Fibroblast of skin of left quadriceps (primary cell): ENCODE measurements at places on chromosomes 7 and 10.

DNA sequence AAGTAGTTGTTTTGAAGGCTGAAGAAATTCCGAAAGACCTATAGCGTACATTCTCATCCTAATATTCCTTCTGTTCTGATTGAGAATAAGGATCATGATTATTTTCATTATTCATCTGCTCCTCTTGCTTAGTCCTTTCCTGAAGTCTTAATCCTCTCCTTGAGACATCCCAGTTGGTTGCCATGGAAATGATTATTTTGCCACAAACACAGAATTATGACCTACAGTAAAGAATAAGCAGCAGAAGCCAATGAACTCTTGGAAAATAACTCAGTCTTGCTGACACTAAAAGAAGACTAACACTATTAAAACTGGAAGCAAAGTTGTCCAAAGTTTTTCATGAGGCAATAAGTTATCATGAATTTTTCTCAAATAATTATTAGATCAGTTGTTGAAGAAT is 47.8 kb upstream of the JAZF1 start:
- DNase-seq = no peak

DNA sequence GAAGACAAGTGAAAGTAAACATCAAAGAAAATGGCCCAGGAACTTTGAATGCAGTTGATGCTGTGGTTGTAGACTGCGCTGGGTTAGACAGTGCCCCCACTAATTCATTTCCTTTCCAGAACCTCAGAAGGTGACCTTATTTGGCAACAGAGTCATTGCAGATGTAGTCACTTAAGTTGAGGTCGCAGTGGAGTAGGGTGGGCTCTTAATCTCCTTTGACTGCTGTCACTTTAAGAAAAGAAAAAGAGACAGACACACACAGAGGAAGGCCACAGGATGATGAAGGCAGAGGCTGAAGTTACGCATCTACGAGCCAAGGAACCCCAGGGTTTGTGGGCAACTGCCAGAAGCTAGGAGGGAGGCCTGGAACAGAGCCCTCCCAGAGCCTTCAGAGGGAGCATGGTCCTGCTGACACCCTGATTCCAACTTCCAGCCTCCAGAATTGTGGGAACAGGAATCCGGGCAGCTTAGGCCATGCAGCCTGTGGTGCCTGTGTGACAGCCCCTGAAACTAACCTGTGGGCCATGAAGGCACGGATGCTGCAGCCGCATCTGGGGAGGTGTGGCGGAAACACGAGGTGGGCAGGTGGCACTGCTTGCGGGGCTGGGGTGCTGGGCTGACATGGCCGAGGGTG is 107.6 kb downstream of the PRKAG2 start:
- no peak for DNase-seq

DNA sequence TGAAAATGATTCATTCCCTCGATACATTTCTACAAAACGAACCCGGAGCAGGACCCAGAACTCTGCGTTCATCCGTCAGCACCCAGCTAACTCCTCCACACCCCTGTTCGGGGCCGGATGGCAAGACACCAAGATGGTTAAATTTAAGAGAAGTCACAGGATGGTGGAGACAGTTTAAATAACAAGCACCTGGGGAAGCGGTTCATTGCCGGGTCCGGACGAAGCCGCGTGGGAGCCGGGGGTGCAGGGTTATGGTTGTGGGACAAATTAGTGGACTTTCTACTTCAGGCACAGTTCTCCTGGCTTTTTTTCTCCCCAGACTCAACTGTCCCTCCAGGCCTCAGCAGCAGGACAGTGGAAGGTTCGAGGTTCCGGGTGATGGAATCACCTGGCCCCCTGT is 45.4 kb downstream of the ASB13 start:
- DNase-seq = no peak

DNA sequence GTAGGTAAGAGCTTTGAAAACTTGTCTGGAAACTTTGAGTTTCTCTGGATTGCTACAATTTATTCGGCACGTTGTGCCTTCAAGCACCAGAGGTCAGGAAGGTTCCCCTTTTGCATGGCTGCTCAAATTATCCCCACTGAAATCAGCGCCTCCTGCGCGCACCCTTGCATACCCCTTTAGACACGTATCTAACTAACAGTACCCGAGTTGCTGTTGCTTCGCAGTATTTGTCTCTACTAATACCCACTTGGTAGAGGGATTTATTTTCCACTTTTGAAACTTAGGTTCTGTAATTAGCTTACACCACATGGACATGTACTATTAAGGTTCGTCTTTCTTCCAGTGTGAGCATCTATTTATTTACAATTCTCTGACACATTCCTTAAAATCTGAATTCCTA is 1.6 kb downstream of the MEOX2 start:
- no peak for DNase-seq

DNA sequence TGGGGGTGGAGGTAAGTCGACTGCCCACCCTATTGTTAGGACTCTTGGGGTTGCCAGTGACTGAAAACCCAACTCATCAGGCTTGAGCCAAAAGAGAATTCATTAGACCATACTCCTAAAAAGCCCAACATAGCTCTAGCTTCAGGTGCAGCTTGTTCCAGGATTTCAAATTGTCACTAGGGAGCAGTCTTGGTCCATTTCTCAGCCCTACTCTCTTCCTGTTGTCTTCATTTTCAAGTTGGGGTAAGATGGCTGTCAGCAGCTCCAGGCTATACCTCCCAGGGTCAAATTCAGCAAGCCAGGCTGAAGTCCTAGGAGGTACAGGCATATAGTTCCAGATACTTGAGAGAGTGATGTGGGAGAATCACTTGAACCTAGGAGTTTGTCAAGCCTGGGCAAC is 14.9 kb upstream of the COL13A1 start:
- no peak for DNase-seq

GRCh38 chr10:95264227-95265051 is 26.4 kb downstream of the PDLIM1 start:
- DNase-seq = no peak

GRCh38 chr10:76981251-76981650 is 656.4 kb downstream of the KCNMA1 start:
- no peak for DNase-seq

GRCh38 chr10:126262233-126262838 is 125.9 kb downstream of the ADAM12 start:
- no peak for DNase-seq
